ENCODE measurements at places on chromosomes 13 and 19.

DNA sequence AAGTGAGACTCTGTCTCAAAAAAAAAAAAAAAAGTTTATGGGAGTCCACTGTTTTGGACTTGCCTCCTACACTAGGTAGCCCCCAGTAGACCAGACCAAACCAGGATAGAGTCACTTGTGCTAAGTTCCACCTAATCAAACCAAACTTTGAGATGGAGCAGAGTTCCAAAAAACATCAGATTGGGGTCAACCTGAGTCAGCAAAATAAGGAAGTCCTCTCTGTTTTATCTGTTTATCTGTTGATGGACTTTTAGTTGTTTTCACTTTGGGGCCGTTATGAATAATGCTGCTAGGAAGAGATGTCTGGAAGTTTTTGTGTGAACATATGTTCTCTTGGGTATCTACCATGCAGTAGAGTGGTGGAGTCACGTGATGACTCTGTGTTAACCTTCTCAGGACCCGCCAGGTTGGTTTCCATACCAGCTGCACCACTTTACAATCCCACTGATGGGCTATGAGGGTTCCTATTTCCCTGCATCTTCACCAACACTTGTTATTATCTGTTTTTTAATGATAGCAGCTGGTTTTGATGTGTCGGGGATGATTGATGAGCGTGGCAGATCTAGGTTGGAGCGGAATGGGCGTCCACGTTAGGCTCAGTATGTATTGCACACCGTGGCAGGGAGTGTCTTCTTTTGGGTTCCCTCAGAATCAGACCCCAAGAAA lies 46.6 kb upstream of the TM9SF2 start:
- DNase-seq = no peak

DNA sequence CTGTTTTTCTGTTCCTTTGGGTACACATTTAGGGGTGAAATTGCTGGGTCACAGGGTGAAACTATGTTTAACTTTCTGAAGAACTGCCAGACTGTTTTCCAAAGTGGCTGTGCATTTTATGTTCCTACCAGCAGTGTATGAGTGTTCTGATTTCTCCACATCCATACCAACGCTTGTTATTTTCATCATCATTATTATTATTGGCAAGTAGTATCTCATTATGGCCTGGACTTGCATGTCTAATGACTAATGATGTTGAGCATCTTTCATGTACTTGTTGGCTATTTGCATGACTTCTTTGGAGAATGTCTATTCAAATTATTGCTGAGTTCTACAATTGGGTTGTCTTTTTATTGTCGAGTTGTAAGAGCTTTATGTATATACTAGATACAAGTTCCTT lies 321.8 kb upstream of the HTR2A start:
- DNase-seq = no peak

- peak; percentile 15 for DNase-seq
These were observed 24.0 kb downstream of the ZSWIM4 start for GRCh38 chr19:13819238-13819637.

DNA sequence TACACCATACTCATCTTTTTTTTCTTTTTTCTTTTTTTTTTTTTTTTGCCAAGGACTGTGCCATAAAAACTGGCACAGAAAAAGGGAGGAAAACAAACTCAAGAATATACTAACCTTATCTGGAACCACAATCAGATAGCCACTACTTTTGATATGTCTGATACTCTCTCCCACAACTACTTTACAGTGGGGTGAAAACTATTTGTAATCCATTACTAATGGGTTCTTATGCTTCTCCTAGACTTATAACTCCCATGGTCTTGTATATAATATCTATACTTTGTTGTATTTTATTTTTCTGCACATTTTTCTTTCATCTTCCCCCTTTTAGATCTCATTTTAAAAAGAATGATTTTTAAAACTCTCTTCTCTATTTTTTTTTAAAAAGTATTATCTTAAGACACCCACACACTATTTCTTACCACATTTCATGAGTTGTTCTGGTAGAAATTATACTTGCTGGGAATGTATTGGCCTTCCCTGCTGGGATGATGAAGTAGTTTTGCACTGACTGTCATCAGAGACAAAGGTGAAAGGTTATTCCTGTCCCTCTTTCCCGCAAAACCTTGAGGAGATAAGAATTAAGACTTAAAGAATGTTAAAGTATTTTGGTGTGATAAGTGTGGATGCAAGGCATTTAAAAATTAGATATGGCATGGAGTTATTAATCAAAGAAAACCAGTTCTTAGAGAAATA lies 146.7 kb upstream of the KLF12 start:
- no peak for DNase-seq

DNA sequence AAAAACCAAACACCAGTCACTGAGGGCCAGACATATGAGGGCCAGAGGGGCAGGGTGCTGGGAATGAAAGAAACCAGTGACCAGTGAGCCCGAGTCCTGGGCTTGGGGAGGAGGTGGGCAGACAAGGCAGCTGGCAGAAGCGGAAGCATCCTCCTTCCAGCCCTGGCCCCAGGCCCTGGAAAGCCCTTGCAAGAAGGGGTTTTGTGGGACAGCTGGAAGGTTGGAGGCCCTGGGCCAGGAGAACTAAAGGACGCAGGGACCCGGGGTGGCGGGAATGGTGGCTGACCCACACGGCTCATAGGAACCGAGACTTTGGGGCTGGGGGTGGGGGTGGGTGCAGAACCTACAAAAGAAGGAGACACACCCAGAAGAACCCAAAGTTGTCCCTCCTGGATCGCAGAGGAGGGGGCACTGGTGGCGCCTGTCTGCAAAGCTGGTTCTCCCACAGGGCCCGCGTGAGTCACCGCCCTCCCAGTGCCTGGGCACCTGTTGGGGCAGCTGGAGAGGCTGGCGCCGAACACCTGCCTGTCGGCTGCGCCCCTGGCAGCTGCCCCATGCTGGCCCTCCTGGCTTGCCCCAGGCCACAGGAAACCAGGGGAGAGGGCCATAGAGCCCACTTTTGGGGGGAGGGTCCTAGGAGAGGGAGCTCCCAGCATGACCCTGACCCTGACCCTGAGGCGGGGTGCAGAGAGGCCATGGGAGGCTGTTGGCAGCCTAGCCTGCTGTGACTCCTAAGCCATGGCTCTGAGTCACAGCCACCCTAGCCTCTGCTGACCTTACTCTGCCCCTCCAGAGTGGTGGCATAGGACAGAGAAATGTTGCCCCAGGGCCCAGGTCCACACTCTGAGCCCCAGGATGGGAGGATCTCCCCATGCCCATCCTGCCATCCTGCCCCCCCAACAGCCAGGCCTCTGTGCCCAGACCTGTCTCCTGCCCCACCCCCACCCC lies 802 bp downstream of the DMPK start:
- no peak for DNase-seq

DNA sequence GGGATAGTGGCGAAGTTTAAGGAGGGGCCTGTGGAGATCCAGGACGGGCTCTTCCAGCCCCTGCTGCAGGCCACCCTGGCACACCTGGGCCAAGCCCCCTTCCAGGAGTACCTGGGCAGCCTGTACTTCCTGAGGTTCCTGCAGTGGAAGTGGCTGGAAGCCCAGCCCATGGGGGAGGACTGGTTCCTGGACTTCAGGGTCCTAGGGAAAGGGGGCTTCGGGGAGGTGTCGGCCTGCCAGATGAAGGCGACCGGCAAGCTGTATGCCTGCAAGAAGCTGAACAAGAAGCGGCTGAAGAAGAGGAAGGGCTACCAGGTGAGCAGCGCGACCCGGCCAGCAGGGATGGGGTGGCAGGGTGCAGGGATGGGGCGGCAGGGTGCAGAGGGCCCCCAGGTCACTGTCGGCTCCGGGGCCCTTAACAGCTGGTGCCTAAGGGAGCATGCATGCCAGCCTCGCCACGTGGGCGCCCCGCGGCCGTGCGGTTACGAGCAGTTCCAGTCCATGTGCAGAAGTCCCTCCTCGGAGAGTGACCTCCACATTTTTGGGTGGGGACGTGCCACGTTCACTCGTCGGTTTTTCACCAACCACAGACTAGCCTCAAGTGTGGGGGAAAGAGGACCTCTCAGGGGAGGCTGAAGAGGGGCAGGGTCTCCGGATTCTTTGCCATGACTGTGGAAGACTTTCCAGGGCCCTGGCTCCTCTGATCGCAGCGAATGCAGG lies 912 bp downstream of the GRK1 start:
- no peak for DNase-seq

DNA sequence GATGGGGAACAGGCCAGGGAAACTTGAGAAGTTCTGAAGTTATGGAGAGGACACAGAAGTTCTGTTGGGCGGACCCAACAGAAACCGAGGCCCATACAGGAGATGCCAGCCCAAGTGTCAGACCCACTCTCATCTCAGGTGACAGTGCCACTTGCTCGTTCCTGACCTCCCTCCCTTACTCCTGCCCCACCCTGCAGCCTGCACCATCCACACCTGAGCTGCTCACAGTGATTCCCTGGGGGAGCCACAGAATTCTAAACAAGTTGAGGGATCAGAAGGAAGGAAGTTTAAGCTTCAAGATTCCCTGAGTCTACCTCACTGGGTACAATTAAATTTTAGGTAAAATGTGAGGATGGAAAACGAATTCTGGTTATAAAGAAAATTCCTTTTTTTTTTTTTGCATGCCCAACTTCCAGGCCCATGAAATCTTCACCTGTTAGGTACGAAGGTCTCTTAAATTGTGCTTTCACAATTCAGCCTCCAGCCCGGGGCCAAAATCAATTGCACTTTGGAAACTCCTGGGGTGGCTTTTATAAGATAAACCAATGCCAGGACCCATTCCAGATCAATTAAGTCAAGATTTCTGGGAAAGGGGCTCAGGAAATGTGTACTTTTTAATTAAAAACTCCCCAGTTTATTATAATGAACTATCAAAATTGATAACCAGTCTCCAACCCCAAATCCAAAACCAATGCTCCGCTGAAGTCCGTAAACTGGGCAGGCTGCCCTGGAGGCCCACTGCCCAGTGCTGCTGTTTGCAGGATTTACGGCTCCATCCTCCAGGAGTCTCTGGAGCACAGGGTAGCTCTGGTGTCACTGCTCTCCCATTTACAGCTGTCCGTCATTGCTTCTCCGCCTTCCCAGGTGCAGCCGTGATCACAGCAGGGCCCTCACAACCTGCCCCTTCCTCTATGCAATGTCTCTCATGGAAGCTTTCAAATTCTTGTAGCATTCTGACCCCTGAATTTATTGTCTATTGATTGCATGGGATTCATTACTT lies 643.5 kb downstream of the UQCRFS1 start:
- no peak for DNase-seq

DNA sequence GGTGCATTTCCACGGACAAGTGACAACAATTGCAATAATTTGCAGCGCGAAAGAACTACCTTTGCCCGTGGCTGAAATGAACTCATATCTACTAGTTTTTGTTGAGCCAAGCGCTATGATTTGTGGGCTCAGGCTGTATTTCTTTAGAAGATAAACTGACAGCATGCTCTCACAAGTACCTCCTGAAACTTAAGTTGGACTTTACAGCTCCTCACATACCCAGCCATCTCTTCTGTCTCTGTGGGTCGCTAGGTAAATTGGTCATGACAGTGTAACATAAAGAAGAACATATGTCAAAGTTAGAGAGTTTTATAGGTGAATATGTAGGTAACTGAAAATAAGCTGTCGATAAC lies 839 bp downstream of the COG6 start:
- no peak for DNase-seq

DNA sequence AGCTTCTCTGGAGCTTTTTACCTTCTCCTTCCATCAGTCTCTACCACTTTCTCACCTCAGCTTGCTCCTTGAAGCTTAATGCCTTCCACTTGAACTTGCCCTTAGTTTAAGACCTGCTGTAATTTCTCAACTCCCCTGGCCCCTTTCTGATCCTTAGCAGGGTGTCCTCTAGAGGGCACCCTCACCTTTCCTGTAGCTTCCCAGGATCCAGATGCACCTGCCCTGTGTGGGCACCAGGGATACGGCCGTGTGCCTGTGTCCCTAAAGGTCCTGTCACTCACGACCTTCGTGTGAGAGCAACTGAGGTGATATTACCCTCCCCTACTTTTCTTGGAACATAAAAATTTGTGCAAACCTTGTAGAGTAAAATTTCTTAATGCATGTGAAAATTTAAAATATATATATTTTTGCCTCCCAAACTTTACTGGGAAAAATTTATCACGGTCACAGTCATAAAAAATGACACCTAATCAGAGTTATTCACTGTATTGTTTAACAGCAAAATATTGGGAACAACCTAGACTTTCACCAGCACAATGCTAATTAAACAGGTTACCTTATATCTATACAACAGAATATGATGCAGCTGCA lies 46.4 kb downstream of the PSG3 start:
- no peak for DNase-seq

DNA sequence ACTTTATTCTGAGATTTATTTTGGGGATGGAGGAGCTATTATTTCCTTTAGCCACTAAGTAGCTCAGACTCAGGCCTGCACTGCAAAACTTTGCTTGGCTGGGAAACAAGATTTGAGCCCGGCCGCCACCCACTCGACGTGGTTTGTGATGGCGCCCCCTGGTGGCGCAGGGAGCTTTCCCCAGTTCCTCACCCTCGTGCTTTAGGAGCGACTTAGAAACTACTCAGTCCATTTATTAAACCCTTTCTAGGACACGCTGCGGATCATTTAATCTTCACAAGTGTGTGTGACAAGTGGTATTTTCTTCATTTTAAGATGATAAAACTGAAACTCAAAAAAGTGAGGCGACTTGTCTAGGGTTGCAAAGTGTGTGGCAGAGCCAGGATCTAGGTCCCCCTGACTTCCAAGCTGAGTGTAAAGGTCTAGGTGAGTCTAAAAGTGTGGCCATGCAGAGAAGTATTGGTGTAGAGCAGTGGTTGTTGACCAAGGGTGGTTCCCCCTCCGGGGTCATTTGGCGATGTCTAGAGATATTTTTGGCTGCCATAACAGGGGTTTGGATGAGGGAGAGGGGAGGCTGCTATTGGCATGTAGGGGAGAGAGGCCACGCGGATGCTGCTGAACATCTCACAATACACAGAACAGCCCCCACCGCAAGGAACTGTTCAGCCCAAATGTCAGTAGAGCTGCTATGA lies 2.2 kb downstream of the CXCL17 start:
- DNase-seq = peak; percentile 88

GRCh38 chr13:113928685-113929627 lies 44.9 kb downstream of the C13orf46 start:
- DNase-seq = no peak

- no peak for DNase-seq
These were observed 50.5 kb upstream of the ZNF429 start for GRCh38 chr19:21454901-21455300.
